NCI-H1436 treated with DMSO at 0.1 percent for 48 hours (cell line): ENCODE measurements at places on chromosomes 6 and 20.

DNA sequence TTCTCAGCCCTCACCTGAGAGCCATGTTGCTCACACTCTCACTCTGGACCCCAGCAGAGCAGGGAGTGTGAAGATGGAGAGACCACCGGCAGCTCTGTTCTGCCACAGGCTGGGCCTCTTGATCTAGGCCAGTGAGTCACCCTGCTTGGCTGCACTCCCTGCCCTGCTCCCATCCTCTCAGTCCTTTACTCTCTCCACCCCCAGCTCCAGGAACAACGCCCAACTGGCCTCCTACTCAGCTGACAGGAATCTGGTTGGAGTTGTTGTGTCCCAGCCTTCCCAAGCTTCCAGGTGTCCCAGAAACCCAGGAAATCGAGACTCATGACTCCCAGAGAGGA is at the start of gene PSORS1C1:
PSORS1C1 (plus strand) TSS at position 260 of the 338 bp plus-strand sequence. CDS start 14,833 bp downstream, outside the sequence.
- no peak for DNase-seq

- DNase-seq: no peak
Measured at GRCh38 chr6:10951675-10952282, 64.9 kb downstream of the SYCP2L start.

DNA sequence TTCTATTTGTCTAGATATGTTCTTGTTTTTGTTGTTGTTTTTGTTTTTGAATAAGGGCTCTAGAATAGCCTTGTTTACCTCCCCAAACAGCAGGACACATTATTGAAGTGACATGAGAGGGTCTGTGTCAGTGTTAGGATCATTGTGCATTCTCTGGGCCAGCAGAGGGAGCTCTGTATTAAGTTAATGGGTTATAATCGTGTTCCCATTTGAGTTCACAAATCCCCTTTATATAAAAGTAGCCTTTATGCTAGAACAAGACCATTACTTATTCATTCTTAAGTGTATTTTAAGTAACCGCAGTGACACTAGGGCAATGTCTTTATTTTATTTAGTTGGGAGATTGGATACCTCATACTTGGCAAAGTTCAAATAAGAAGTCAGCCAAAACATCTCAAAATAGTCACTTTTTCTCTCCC is 44.8 kb downstream of the STK4 start:
- DNase-seq: no peak

- no peak for DNase-seq
Measured at GRCh38 chr6:55399351-55399750, 72.1 kb downstream of the GFRAL start.

- no peak for DNase-seq
Measured at GRCh38 chr20:49865559-49865958, 49.8 kb downstream of the SPATA2 start.

- DNase-seq: no peak
Measured at GRCh38 chr6:151627689-151628444, 134.1 kb downstream of the CCDC170 start.

- no peak for DNase-seq
Measured at GRCh38 chr20:35823147-35823546, 51.3 kb downstream of the PHF20 start.

GRCh38 chr20:47232518-47232917 is 124.0 kb downstream of the ZMYND8 start:
- no peak for DNase-seq

DNA sequence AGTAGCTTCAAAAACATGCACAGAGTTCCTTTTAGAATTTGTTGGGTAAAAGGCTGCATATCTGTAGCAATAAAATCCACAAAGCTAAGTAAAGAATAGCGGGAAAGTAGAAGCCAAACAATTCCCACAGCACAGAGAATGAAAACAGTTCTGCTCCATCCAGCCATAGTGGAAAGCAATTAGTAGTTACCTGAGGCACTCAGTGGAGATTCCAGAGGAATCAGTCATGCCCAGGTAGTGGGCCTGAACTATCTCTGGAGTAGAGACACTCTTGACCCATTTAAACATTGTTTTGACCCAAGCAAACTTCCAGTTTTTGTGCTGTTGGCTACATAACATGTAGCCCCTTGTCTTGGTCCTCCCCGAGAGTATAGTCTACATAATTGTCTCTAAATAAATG is 559.5 kb upstream of the PTCHD4 start:
- no peak for DNase-seq

DNA sequence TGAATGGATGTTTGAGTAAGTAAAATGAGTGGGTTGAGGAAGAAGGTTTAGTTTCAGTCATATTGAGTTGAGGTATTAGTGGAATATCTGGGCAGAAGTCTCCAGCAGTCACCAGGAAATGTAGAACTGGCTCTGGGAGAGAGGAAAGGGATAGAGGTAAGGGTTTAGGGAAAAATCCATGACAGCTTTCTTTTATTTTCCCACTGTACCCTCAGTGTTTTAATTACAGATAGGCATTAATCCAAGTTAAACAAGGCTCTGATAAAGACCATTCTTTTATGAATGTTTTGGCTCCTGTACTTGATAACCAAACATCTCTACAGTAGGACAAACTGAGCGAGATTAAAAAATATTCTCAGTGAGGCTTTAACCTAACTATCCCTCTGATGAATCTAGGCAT is 318.4 kb upstream of the SYNCRIP start:
- DNase-seq: no peak

DNA sequence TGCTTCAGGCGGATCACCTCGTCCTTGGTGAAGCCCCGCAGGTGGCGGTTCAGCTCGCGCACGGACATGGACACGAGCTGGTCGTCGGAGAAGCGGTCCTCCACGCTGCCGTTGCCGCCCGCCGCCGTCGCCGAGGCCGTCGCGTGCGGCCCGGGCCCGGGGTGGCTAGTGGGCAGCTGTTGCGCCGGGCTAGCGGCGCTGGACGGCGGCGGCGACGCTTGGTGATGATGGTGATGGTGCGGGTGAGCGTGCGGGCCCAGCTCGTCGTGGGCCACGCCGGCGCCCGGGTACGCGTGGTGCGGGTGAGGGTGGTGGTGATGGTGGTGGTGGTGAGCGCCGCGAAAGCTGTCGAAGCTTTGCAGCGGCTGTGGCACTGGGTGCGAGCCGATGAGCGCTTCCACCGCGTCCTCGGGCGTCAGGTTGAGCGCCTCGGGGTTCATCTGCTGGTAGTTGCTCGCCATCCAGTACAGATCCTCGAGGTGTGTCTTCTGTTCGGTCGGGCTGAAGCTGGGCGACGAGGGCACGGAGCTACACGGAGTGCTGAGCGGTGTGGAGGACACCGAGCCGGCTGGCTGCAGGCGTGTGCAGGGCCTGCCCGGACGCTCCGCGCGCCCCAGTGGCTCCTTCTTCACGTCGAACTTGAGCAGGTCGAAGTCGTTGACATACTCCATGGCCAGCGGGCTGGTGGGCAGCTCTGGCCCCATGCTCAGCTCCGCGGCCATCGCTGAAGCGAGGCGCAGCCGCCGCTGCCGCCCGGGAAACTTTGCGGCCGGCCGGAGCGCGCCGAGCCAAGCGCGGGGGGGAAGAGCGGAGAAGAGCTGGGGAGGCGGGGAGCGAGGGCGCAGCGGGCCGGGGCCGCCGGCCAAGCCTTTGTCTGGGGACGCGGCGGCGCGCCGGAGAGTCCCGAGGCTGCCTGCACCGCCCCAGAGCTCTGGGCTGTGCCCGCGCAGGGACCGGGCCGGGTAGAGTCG is 622 bp downstream of the MAFB start:
- no peak for DNase-seq

GRCh38 chr6:152573762-152574161 is 63.4 kb downstream of the SYNE1 start:
- no peak for DNase-seq

GRCh38 chr6:11069760-11070159 is 23.9 kb upstream of the SMIM13 start:
- no peak for DNase-seq

- no peak for DNase-seq
Measured at GRCh38 chr6:105184921-105185320, 5.1 kb upstream of the POPDC3 start.

DNA sequence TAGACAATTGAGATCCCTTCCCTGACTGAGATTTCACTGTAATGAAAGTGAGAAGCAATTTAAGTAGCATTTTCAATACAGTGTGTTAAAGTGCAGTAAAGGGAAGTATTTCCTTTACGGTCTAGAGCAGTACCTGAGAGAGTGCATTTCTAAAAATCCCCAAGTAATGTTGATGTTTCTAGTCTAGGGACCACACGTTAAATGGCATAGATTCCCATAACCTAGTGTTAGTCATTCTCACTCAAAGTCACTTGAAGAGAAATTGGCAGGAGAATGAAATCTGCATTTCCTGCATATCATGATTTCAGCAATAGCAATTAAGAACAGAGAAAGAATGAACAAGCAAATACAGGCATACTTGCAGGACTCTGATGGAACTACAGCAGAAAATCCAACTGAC is 67.9 kb downstream of the CGA start:
- no peak for DNase-seq

GRCh38 chr6:133855991-133856370 is 32.9 kb upstream of the TCF21 start:
- no peak for DNase-seq

- DNase-seq: no peak
Measured at GRCh38 chr6:132220800-132221199, 180.5 kb downstream of the MOXD1 start.

DNA sequence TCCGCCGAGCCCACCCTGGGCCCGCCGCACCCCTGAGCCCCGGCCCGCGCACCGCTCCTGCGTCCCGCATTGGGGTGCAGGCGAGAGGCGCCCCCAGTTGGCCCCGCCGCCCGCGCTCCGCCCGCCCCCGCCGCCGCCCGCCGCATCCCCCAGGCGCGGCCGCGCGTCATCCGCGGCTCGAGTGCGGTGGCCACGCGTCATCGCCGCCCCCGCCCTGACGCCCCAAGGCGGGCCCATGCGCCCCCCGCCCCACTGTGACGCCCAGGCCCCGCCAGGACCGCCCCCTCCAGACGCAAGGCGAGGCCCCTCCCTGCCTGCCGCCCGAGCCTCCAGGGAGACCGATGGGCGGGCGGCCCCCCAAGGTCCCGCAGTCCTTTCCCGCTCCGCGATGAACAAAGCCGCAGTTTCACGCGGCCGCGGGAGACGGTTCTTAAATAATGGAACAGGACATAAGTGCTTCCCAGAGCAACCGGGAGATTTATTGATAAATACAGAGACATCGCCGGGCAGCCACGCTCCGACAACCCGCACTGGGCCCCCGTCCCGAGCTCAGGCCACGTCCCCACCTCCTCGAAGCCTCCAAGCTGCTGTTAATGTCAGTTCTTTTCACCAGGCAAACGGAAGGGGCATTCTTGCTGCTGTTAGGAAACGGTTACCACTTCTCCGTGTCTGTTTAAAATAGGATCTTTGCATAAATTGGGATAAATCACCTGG is at the start of gene ANKRD60:
ANKRD60 (minus strand) TSS at position 170 of the 714 bp plus-strand sequence; CDS start at position 170, 0 bp downstream.
- no peak for DNase-seq

- DNase-seq: no peak
Measured at GRCh38 chr6:29426654-29427053, 11.9 kb downstream of the OR12D1 start.

DNA sequence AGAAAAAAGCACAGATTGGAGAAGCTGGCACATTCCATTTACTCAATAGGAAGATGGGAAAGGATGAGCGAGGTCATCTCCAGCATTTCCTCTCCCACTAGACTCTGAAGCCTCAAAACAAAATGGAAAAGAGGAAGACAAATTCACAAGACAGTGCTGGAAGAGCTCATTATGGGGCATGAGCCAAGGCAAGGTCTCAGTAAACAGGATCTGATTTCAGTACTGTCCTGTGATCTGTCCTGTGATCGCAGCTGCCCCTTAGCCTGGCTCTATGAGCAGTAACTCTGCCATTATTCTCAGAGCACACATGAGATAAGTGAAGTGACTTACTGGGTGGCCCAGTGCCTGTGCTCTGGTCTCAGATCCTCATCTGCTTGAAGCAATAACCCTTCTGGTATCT is 68.1 kb upstream of the SLC4A11 start:
- no peak for DNase-seq

DNA sequence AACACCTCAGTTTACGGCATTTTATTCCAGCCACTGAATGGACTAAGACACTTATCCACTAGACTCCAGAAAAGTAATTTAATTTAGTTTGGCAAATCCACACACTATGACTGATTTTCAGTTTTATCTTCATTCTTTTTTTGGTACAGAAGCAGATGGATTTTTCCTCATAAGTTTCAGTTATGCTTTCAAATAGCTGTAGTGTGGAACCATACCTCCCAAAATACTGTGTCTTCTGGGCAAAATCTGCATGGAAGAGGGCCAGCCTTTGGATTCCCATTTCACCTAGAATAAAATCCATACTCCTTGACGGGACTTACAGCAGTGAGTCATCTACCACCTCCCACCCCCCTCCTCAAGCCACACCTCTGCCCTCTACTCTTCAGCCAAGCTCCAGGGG is 43.0 kb downstream of the GSTA2 start:
- no peak for DNase-seq

DNA sequence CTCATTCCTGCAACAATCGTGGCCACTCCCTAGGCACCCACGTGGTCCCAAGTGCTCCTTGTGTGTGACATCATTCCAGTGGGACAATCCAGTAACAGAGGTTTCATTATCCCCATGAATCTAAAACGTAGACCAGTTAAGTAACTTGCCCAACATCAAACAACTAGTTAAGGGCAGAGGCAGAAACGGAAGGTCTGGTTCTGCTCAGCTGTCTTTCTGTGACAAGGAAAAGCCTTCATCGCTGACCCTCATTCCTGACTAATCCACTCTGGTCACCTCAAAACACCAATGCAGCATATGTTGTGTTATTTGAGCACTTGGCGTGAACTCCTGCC is 261.4 kb upstream of the JARID2 start:
- no peak for DNase-seq

DNA sequence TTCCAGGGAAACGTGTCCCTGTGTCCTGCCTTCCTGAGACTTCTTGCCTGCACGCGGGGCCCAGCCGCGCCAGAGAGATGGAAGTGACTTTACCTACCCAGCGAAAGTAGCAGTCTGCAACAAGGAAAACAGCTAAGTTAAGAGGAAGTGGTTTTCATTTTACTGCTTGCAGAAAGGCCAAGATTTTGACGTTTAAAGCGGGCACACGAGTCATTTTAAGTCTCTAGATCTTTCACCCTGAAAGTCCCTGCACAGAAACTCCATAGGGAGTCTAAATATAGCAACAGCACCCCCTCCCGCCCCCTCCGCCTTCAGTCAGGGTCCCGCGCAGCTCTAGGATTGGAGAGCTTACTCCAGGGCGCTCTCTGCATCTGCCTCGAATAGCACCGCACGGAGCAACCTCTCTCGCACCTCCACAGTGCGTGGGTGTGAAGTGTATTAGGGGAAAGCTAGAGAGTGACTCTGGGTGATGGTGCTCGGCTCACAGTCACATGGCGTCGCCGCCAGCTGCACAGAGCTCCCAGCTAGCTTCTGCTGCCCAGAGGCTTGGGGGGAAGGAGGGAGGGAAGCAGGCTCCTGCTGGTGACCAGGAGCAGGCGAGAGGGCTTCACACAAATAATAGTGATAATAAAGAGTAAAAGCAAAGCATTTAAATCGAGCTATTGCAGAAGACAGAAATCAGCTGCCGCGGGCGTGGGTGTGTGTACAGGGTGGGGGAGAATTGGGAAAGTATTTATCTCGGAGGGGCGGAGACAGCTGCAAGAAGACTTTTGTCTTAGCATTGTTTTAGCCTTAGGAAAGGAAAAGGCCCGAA is 1.8 kb upstream of the KCNQ5 start:
- no peak for DNase-seq
